HCT116 (cell line): ENCODE measurements at places on chromosomes 1 and 21. TPM values are rescaled to one million over a fixed set of nuclear protein-coding genes. Genes with fewer than 3 reads are reported as not detected.

UBE2Q1 gene
- total RNA-seq, result 70.9 TPM

IRF6 gene
- 35.2 TPM for total RNA-seq

HSPB7 gene
- 0.27 TPM for total RNA-seq

PTPN14 gene
- 37.5 TPM for total RNA-seq

CFAP107 gene
- total RNA-seq, result not detected

LAMC1 gene
- total RNA-seq, result 61.2 TPM

DNA sequence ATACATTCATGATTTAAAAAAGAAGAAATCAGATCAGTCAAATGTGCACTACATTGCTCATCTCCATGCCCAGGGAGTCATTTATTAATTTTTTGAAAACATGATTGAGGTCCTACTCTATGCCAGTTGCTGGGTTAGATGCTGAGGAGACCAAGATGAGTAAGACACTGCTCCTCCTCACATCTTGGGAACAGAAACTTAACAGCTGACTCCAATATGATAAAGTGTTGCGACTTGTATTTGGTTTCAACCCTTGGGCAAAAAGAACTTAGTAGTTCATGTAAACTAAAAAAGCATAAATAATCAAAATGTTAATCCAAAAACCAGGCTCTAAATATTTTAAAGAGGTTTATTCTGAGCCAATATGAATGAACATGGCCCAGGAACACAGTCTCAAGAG lies 56.9 kb downstream of the OPTC start:
- no peak for DNase-seq

DNA sequence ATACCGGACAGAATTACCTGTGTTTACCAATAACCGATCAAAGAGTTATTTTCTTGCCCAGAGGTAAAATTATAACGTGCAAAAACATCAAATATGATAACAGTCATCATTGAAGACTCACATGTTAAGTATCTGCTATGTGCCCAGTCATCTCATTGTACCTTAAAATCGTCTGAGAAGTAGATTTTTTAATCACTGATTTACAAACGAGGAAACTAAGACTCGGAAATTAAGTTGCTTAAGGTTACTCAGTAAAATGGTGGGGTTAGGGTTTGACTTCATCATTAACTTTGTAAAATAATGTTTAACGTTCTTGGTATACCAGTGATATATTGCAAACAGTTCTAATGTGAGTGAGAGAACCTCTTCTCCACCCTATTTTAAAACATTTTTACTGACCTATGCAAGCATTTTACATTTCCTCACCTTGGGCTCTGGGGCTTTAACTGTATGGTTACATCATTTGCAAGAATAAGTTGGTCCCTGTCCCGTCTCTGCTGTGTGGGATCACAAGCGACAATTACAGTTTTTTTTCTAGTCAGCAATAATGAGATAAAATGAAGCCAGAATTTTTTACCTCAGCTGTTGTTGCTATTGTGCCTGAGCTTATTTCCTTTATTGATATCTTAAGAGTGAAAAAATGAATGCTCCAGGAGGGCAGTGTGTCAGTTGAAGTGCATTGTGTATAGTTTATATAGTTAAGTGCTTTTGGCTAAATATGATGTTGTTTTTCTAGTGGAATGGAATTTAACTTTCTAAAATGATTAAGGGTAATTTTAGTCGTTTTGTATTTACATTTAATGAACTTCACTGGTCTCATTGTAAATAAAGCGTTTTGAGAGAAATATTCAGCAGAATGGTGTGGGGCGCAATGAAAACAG lies 2.7 kb downstream of the RPRD2 start:
- no peak for DNase-seq

- DNase-seq, result peak; percentile 62
Measured at GRCh38 chr1:204127597-204128242, 24.1 kb downstream of the ETNK2 start.

DNA sequence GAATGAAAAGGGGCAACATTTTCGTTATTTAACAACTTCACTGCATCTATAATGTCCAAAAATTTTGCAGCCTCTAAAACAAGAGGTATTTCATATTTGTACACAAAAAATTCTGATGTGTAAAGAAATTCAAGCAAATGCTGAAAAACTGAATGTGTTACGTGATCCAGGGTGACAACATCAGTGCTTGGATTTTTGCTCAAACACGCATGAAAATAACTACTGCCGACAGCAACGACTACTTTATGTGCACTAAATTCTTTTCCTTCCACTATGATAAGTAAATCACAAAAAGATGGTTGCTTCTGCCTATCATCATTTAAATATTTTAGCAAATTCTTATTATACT lies 53.4 kb upstream of the ASPM start:
- DNase-seq, result no peak

GRCh38 chr1:107877092-107877491 lies 87.9 kb downstream of the VAV3 start:
- no peak for DNase-seq

DNA sequence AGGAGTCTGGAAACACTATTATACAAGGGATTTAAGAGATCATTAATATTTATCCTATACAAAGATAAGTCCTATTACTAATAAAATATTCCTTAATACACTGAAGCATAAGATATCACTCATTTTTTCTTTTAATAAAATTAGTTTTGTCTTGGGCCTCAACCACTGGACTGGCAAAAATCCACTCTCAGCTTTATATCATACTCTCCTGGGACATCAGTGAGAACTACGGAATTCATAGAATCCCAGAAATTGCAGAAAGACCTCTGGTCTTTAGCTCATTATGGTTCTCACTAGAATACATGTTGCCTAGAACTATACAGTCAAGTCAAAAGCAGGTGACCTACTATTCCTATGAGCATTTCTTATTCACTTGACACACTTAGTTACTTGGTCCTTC lies 285.0 kb downstream of the LRRC40 start:
- no peak for DNase-seq
